Left kidney (tissue), 8 donors: ENCODE measurements at places on chromosomes 5 and 9. TPM values are rescaled to one million over a fixed set of nuclear protein-coding genes. Genes with fewer than 3 reads are reported as not detected.

ABO gene
- polyA plus RNA-seq: 19.1 TPM

FOXD4L6 gene
- not detected for polyA plus RNA-seq

DMGDH gene
- polyA plus RNA-seq: 23.9 TPM

AQP3 gene
- 30.7 TPM for polyA plus RNA-seq

SLC28A3 gene
- 0.03 TPM for polyA plus RNA-seq

PCDHA1 gene
- polyA plus RNA-seq: not detected

EIF4E1B gene
- polyA plus RNA-seq: not detected
